Substantia nigra (tissue), 51 donors: ENCODE measurements at places on chromosomes 3 and 15.

- DNase-seq, result no peak
Measured at GRCh38 chr3:146024260-146024659, 136.7 kb downstream of the PLOD2 start.

DNA sequence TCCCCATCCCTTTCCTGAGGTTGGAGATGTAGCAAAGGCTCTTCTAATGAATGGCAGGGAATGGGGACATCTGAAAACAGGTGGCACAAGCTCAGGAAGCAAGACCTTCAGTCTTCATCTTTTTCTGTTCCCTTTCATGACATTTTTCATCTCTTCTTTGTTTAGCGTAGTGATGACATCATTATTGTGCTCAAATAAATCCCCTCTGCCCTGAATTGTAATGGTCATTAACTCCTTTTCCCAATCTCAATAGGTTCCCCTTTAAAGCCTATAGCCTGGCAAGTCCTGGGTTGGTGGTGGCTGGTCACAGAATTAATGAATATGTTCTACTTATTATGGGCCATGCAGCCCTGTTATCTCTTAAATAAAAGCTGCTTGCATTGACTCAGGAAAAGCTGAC lies 21.4 kb downstream of the TF start:
- DNase-seq, result no peak

GRCh38 chr3:20083953-20084352 lies 43.7 kb downstream of the KAT2B start:
- DNase-seq, result no peak

GRCh38 chr3:5404718-5405117 lies 217.2 kb downstream of the EDEM1 start:
- no peak for DNase-seq

DNA sequence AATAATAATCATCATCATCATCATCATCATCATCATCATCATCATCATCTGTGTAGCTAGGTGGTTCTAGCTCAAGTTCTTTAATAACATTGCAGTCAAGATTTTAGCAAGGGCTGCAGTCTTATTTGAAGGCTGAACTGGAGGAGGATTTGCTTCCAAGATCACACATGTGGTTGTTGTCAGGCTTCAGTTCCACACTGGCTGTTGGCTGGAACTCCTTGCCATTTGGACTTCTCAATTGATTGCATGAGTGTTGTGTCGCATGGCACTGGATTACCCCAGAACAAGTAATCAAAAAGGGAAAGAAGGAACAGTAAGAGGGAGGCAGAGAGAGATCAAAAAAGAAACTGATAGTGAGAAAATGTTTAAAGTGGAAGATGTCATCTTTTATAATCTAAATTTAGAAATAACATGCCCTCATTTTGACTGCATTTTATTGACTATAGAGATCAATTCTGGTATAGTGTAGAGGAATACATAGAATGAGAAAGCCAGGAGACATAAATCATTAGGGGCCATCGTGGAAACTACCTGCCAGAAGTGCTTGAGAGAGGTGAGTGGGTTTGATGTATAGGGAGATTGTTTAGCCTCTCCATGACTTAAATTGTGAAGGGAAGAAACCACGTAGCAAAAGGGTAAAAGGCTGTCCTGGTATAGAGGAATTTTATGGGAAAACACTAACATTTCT lies 346.6 kb upstream of the RBMS3 start:
- no peak for DNase-seq

- no peak for DNase-seq
Measured at GRCh38 chr3:161851941-161852566, 355.4 kb downstream of the OTOL1 start.

- no peak for DNase-seq
Measured at GRCh38 chr15:60110909-60111308, 106.8 kb downstream of the FOXB1 start.

DNA sequence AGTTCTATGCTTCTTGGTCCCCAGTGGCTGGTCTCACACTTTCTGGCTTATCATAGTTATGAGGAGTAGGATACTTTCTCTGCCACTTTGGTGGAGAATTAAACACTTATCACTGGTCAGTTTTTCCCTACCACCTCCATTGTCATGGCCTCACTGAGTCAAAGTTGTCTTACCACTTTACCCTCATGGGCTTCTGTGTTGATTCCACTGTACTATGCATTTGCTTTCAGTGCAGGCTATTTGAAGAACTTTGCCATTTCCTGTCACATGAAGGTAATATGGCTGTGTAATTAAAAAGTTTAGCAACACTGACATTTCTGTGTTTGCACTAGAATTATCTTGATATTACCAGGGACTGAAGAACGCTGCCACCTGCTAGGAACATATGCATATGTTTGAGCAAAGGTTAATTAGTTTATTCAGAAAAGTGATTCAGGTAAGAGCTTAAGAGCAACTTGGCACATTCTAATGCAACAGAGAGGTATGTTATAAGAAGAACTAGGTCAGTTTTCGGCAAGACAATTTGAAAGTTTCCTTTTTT lies 377.3 kb downstream of the PDCD6IP start:
- no peak for DNase-seq

GRCh38 chr3:79423417-79423816 lies 344.4 kb downstream of the ROBO1 start:
- no peak for DNase-seq

DNA sequence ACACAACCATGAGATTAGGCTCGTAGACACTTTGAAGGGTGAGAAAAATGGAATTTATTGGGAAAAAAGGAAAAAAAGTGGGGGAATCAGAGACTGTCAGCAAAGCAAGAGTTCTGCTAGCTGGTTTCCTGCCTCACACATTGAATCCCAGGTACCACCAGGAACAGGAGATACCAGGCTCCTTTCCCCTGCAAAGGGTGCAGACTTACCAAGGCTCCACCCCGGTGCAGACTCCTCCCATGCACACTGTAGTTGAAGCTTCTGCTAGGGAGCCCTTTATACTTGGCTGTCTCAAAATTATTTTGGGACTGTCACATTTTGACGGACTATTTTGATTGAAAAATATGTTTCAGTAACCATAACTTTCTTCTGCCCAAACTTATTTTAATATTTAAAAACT lies 819.9 kb upstream of the GBE1 start:
- DNase-seq, result no peak

DNA sequence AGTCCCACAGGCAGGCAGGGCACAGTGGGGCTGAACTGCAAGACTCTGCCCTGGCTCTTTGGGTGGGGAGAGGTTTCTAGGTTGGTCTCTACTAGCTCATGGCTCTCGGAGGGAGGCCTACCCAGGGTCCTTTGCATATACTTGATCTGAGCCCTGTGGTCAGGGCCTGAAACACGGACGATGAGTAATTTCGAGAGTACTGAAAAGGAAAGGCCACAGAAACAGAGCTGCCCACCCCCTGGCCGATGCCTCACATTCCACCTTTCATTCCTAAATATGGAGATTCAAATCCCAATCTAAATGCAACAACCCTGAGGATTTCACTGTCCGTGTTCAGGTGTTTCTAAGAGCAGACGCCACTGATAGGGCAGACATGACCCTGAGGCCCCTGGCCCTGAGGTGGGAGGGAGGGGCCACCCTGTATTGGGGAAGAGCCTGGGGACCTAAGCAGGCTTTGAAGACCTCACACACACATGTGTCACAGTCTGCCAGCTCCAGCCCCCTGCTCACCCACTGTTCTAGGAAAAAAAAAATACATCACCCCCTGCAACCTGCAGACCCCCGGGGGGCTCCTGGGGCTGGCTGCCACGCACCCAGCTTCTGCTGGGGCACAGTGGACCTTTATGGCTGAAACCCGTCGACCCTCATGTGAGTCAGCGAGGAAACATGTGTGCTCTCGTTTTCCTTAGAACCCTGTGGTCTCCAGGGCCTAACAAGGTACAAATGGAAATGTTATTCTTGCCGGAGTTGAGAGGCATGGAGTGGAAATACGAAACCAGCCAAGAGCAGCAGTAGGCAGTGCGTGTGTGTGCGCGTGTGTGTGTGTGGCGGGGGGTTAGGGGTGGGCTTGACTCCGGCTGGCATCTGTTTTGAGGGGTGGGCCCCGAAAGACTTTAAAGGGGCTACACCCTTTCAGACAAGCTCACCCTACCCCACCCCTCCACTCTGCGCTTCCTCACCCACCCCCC lies 112.7 kb downstream of the CHSY1 start:
- no peak for DNase-seq

DNA sequence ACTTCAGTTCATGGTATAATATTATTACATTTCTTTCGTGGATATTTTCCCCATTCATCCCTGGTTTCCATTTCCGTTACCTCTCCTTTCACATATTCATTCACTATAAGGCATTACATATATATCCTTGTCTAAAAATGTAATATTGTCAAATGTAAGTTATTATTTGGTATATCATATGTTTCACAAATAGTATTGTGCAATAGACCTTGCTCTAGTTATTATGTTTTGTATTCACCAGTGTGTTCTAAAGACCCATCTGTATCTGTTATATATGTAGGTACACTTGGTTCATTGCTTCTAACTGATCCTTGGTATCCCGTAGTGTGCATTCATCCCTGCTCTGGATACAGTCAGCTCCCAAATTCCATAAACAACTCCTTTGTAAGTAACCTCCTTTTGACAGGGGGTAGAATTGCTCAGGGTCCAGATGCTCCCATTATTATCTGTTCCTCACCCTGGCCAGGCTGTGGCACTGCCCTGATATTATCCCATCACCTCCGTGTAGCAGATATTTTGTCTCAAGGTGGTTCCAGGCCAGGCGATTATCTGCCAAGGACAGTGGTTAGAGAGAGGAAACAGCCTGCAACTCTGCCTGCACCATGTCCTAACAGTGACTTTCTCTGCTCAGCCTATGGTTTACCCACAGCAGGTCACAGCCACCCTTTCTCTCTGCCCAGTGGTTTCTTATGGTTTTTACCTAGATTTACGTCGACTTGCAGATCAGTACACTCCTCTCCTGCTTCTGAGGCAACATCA lies 29.2 kb downstream of the PAQR9 start:
- DNase-seq, result no peak

- no peak for DNase-seq
Measured at GRCh38 chr15:90286678-90287077, 21.2 kb downstream of the NGRN start.

GRCh38 chr3:108598375-108598774 lies 8.9 kb downstream of the DZIP3 start:
- no peak for DNase-seq

DNA sequence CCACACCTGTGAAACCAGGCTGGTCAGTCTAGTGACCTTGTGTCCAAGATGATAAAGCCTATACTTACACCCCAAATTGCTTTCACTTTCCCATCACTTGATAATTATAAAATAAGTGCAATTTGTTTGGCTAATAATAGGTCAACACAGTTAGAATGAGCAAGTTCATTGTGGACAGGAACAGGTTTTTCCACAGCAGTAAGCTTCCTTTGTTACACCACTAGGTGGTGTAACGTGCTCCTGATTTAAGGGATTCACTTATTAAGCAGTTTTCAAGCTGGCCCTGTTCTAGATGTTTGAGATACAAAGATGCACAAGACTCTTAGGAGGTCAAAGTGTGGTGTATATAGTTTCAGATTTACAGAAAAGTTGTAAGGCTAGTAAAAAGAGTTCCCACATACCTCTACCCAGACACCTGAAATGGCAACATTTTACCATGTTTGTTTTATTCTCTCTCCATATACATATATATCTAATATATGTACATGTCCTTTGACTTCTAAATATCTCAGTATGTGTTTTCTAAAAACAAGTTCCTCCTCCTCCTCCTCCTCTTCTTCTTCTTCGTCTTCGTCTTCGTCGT lies 6.8 kb upstream of the MFSD1 start:
- DNase-seq, result no peak

DNA sequence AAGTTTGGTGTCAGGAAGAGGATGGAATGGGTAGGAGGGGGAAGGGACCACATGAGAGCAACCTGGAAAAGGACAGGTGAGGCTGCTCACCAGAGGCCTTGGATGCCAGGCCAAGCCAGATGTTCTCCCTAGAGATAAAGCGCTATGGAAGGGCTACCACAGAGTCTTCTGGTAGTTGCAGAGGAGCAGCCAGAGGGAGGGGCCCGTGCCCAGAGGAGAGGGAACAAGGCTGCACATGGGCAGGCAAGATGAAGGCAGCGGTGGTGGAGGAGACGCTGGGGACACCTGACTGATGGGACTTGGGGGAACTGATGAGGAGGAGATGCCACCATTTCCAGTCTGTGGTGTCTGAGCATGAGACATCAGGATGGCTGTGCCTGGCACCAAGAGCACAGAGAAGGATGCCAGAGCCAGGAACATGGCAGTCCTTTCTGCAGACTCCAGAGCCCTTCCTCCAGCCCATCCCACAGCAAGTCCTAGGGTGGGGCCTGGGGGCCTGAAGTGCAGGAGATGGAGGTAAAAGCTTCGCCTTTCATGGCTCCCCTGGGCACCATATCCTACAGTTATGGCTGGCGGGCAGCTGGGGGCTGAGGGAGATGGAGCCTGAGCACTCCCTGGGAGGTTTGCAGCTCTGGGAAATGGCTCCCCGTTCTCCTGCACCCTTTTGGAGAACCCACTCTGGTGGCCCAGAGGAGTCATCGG lies 103.0 kb downstream of the ETFA start:
- DNase-seq, result no peak

- DNase-seq, result no peak
Measured at GRCh38 chr15:25640381-25640780, 201.6 kb upstream of the UBE3A start.

- no peak for DNase-seq
Measured at GRCh38 chr3:127419182-127419581, 131.3 kb upstream of the PRR20G start.

DNA sequence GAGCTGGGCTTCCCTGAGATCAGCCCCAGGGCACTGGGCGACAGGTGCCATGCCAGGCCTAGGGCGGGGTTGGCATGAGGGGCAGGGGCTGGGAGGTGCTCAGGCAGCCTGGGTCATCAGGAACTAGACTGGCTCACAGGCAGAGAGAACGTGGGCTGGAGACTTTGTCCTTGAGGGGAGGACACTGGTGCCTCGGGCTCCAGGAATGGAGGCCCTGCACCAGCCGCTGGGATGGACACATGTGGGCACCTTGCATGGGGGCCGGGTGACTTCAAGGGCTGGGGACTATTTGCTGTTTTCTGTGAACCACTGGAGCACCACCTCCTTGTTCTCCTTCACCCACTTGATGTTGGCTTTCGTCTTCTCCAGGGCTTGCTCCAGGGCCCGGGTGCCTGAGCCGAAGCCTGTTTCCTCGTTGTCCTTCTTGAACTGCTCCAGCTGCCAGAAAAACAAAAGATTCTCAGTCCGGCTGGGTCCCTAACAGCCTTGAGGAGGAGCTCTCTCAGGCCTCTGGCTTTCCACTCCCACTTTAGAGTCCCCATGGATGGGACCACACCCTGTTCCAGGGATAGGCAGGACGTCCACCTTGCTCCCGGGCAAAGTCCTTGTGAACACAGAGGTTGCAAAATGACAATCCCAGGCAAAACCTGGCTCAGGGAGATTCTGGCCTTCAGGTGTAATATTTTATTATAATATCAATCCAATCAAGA lies 9.1 kb downstream of the MESP2 start:
- DNase-seq, result no peak

GRCh38 chr3:72665701-72666446 lies 182.4 kb downstream of the SHQ1 start:
- DNase-seq, result no peak
